Activated CD8-positive, alpha-beta memory T cell treated with anti-CD3 and anti-CD28 coated beads for 1 hour (primary cell): ENCODE measurements at places on chromosomes 13 and 19.

GRCh38 chr19:47430041-47430802, 10.9 kb upstream of the MEIS3 start:
- DNase-seq: no peak

DNA sequence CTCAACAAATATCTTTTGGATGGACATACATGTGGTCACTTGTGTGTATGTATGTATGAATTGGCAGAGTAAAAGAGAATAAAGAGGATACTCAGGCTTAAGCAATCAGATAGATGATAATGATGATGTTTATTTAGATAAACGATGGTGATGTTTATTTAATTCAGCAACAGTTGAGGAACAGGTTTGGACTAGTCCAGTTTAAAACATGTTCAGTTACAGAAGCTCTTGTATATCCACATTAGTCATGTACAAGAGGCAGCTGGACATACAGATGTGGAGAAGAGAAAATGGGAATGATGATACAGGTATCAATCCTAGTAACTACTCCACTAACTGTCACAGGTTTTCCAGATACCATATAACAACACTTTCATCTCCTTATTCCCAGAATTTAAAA, 232.1 kb downstream of the DIAPH3 start:
- DNase-seq: no peak

- no peak for DNase-seq
These were observed 165.2 kb downstream of the DCLK1 start for GRCh38 chr13:35966024-35966423.

DNA sequence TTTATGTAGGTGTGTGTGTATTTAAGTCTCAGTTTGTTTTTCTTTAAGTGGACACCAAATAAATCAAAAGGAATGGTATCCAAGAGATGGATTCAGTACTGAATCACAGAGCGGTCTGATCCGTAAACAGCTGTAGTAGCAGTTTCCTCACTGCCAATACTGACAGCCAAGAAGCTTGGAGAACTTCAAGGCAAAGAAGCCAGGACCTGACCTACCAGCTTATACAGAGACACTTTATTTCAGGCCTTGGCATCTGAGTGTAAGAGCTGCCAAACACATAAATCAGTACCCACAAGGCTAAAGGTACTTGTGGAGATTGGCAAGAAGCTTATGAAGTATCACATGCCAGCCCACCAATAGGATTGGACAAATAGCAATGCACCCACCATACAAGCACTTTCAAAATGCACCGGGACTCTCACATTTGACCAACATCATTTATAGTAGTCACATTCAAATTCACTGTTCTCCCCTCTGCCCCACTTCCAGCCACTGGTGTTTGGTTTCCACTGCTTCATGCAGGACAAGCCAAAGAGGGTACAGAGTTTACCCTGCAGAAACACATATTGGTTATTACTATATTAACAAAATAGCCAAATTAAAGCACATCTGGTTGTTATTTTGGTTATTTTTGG, 357.9 kb downstream of the KLF12 start:
- DNase-seq: no peak

GRCh38 chr19:13053761-13054625, 48.7 kb downstream of the LYL1 start:
- no peak for DNase-seq

DNA sequence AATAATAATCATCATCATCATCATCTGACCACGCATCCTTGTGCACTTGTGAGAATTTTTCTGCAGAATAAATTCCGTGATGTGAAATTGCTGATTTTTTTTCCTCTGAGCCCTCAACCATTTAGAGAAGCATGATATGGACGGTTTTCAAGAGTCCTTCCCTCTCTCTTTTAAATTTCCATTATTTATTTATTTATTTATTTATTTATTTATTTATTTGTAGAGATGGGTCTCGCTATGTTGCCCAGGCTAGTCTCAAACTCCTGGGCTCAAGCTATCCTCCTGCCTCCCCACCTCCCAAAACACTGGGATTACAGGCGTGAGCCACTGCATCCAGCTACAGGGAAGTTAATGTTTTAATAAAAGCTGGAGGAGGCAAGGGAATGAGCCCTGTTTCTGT, 39.6 kb downstream of the CACNA1A start:
- no peak for DNase-seq

- DNase-seq: no peak
These were observed 536 bp upstream of the AKAP8 start for GRCh38 chr19:15379999-15380647.

DNA sequence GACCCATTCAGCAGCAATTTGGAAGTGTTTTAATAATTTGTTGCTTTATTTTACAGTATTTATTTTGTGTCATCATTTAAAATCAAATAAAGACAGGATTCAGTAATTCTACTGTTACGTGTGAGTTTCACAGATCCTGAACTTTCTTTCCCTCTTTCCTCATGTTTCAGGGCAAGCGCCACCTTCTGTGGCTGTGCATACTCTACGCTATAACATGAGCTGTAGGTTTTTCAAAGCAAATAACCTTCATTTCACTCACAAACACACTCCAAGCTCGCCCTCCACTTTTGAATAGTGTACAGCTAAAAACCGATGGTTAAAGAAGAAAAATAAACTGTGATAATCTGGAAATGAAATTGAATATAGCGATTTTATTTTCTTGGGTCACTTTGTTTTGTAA, 753.3 kb downstream of the OLFM4 start:
- DNase-seq: no peak

GRCh38 chr13:48772908-48773307, 119.2 kb downstream of the CYSLTR2 start:
- no peak for DNase-seq

- DNase-seq: no peak
These were observed 2.1 kb upstream of the ATP1A3 start for GRCh38 chr19:41995959-41996797.

- no peak for DNase-seq
These were observed 19.7 kb upstream of the JUND start for GRCh38 chr19:18300930-18301717.

- DNase-seq: no peak
These were observed 5.6 kb downstream of the APC2 start for GRCh38 chr19:1455336-1456120.

DNA sequence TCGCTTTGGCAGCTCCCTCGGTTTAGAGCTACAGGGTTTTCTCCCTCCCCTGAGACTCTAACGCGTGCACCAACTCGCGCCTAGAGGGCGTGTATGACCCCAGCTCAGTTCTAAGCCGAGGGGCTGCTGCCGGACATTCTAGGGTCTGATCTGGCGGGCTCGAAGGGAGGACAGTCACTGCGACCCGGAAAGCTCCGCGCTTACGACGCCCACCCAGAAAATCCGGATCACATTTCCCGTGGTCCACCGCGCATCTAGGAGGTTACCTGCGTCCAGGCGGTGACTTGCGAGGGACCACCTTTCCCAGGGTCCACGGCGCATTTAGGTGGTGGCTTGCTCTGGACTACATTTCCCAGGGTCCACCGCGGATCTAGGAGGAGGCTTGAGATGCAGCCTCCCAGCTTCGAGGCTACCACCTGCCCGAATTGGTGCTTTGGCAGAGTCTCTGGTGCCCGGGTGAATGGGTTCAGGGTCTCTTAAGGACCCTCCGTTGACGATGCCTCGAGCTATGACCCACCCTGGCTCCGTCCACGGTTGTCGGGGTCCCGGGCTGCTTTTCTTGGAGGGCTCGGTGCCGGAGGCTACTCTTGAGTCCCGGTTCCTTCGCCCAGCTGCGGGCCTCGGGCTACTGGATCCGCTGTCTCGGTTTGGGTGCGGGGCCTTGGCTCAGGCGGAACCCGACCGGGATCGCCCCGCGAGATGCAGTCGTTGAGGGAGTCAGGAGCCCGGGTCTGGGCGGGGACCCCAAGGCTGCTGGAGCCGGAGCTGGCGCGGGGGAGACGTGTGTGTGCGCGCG, 30.5 kb downstream of the ZNF146 start:
- no peak for DNase-seq

- no peak for DNase-seq
These were observed 4.2 kb upstream of the TEX29 start for GRCh38 chr13:111316161-111316730.

- no peak for DNase-seq
These were observed 521.5 kb upstream of the SPRY2 start for GRCh38 chr13:80862456-80862855.

GRCh38 chr19:36773223-36773579, 594 bp upstream of the ZNF850 start:
- no peak for DNase-seq

- no peak for DNase-seq
These were observed 5.8 kb downstream of the PPP1R14A start for GRCh38 chr19:38250428-38250820.

DNA sequence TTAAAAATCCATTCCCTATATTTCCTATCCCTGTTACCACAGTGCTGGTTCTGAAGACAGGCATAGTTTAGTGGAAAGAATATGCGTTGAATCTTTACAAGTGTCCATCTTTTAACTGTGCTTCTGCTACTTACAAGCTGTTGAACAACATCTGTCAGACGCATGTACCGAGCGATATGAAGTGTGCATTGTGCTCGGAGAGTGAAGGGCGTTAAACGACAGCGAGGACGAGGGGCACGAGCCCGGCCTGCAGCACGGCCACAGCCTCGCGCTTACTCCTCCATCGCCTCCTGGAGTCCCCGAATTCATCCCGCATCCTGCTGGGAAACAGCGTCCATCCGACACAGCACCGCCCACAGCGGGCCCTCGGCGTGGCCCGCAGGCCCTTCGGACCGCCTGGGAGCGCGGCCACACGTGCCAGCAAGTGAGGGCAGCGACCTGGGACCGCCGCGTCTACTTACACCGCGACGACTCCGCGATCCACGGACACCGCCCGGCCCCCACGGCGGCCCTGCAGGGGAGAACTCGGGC, 514 bp downstream of the PCID2 start:
- no peak for DNase-seq

DNA sequence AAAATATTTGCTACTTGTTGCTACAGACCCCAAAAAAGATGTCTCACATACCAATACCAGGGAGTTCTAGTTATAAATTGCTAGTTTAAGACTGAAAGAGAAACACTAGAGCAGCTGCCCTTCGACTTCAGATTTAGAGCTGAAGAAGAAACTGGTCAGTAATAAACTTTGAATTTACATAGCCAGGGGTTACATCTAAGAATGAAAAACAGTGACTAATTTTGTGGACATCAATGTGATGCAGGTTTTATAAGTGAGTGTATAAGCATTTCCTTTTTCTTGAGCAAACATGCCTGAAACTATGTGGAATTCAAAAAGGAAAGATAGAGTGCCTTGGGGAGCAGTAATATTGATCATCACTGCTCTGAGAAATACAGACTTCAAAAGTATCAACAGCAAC, 724.9 kb upstream of the MIR17HG start:
- DNase-seq: no peak

- DNase-seq: no peak
These were observed 41.6 kb downstream of the TM9SF2 start for GRCh38 chr13:99542788-99543406.

GRCh38 chr19:29590278-29590677, 15.8 kb upstream of the POP4 start:
- no peak for DNase-seq

GRCh38 chr13:40120781-40121180, 465.3 kb downstream of the COG6 start:
- DNase-seq: no peak

DNA sequence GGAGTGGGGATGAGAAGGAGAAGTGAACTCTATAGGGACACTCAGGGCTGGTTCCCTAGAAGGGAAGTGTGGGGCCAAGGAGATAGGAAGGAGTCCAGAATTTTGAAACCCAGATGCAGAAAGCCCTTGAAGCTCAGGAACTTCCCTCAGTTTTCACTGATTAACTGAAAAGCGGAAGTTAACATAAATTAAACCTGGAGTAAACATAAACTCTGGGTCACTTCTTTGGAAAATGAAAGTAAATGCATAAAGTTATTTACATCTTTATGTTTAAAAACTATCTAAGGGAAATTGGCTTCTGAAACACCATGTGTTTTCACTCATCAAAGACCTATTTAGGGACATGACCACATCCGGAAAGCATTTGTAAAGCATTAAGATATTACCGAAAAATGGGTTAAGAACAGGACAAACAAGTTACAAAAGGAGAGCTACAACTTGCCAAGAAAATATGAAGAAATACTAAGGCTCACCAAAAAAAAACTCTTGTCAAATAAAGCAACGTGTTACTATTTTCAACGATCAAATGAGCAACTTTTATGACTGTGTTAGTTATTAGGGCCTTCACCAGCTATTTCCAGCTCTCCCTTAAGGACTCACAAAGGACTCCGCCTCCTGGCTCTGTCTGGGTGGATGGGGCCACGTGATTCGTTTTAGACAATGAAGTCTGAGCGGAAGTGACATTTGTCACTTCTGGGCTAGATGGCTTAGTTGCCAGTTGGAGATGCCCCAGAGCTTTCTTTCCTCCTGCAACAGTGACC, 439.1 kb upstream of the ZNF507 start:
- DNase-seq: no peak

GRCh38 chr13:23656637-23657371, 86.6 kb downstream of the TNFRSF19 start:
- DNase-seq: no peak

GRCh38 chr13:39196965-39197646, 158.8 kb downstream of the NHLRC3 start:
- no peak for DNase-seq

- peak; percentile 32 for DNase-seq
These were observed 19.3 kb downstream of the SLC25A30 start for GRCh38 chr13:45398877-45399276.

- no peak for DNase-seq
These were observed 69.9 kb downstream of the C13orf42 start for GRCh38 chr13:51041126-51041525.

DNA sequence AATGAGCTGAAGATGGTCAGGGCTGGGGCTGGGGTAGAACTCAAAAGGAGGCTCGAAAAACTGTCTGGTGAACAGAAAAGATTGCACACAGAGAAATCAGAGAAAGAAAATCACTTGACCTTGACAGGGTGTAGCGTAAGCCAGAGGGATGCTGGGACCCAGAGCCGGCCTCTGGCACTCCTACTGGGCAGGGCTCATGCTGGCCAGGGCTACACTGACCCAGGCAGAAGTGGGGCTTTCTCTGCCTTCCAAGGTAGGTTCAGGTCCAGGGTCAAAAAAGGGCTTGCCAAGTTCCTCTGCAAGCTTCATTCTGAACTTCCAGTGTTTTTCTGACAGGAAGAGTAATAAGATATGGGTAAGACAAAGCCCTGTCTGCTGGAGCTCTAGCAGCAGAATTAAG, 56.2 kb downstream of the LATS2 start:
- DNase-seq: no peak

DNA sequence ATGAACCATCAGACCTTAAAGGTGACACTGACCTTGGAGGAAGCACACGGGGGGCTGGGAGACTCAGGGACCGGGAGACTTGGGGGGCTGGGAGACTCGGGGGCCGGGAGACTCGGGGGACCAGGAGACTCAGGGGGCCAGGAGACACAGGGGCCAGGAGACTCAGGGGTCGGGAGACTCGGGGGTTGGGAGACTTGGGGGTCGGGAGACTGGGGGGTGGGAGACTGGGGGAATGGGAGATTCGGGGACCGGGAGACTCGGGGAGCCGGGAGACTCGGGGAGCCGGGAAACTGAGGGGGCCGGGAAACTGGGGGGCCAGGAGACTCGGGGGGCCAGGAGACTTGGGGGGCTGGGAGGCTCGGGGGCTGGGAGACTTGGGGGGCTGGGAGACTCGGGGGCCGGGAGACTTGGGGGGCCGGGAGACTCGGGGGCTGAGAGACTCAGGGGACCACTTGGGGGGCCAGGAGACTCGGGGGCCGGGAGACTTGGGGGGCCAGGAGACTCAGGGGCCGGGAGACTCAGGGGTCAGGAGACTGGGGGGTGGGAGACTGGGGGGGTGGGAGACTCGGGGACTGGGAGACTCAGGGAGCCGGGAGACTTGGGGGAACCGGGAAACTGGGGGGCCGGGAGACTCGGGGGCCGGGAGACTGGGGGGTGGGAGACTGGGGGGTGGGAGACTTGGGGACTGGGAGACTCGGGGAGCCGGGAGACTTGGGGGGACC, 62.9 kb downstream of the RASA3 start:
- no peak for DNase-seq

GRCh38 chr13:101127741-101128353, 288.5 kb downstream of the NALCN start:
- DNase-seq: no peak
